ENCODE measurements at places on chromosomes 5 and 9. TPM values are rescaled to one million over a fixed set of nuclear protein-coding genes. Genes with fewer than 3 reads are reported as not detected.
A peak's percentile ranks its signal among the peaks of the same experiment; 100 is the strongest.

Gene MCC
- total RNA-seq = 50.5 TPM

Gene LCN15
- not detected for total RNA-seq

DNA sequence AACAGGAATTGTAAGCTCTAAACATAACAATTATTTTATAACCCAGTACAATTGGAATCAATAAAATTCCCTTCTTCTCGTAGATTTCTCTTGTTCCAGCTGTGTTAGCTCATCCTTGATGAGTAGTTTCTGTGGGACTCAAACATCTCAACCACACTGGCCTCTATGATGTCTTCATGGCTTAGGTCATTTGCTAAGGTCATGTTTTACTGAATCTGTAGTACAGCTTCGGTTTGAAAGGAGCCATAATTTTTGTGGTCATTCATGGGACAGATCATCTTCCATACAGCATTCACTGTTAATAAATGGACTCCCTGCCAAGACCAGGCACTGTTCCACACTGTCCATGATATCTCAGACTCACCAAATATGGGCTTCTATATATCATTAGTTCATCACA, 369.0 kb upstream of the RFX3 start:
- DNase-seq = no peak

GRCh38 chr5:124902097-124902821, 155.8 kb upstream of the ZNF608 start:
- no peak for DNase-seq

DNA sequence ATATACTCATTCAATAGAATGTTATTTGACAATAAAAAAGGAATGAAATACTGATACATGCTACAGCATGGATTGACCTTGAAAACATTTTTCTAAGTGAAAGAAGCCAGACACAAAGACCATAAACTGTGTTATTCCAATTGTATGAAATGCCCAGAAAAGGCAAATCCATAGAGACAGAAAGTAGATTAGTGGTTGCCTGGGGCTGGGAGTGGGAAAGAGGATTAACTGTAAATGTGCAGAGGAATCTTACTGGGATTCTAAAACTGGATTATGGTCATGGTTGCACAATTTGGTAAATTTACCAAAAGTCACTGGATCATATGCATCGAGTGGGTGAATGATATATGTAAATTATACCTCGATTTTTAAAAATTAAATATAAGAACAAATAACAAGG, 88.1 kb downstream of the GLIS3 start:
- no peak for DNase-seq

- no peak for DNase-seq
Observed at GRCh38 chr5:102229685-102230084, 66.4 kb downstream of the SLCO4C1 start.

GRCh38 chr5:39815711-39816110, 390.9 kb upstream of the DAB2 start:
- no peak for DNase-seq

GRCh38 chr5:1593903-1594356, 70.2 kb upstream of the LPCAT1 start:
- no peak for DNase-seq

GRCh38 chr5:129094924-129095899, 663 bp downstream of the ISOC1 start:
- peak; percentile 67 for DNase-seq

- peak; percentile 56 for DNase-seq
Observed at GRCh38 chr9:36407122-36407723, 7.2 kb upstream of the RNF38 start.

Gene CFAP77
- total RNA-seq = not detected

Gene C9orf153
- 1.5 TPM for total RNA-seq
